Mesenchymal stem cell (in vitro differentiated cells and primary cell): ENCODE measurements at places on chromosomes 3 and 15.
A peak's percentile ranks its signal among the peaks of the same experiment; 100 is the strongest.

GRCh38 chr15:86139828-86140227 lies 60.2 kb downstream of the AGBL1 start:
- no peaks in the 10 kb centered on the region for H3K36me3 ChIP-seq
- H3K27me3 ChIP-seq, result no peaks in the 10 kb centered on the region
- no peaks in the 10 kb centered on the region for H3K4me1 ChIP-seq
- no peak overlapping the region for H3K4me3 ChIP-seq
- H3K27ac ChIP-seq, result no peak overlapping the region

- H3K4me3 ChIP-seq, result no peak overlapping the region
- DNase-seq, result peak; percentile 83
- H3K36me3 ChIP-seq, result no peaks in the 10 kb centered on the region
- H3K27me3 ChIP-seq, result no peaks in the 10 kb centered on the region
- H3K4me1 ChIP-seq, result peaks cover 2% of the 10 kb centered on the region
Measured at GRCh38 chr15:74950078-74950908, 6.3 kb downstream of the RPP25 start.

DNA sequence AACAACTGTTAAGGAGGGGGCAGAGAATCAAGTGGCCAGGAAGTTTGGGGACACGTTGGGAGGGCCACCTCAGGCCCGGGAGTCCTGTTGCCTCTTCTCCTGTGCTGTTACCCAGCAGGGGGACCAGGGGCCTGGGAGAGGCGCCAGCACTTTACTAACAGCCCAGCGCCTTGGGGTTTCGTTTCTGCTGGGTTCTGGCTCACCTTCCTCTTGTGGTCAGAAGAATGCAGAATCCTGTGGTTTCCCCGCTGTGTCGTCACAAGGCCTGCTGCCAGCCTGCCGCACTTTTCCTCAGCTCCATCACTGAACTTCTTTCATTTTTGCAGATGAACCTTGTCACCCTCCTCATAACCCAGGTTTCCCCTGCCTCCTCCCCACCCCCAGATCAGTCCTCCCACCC lies 67.7 kb downstream of the SLC30A4 start:
- peak; percentile 94 for DNase-seq
- no peaks in the 10 kb centered on the region for H3K36me3 ChIP-seq
- H3K27ac ChIP-seq, result peak overlapping the region; percentile 70
- no peak overlapping the region for H3K4me3 ChIP-seq

DNA sequence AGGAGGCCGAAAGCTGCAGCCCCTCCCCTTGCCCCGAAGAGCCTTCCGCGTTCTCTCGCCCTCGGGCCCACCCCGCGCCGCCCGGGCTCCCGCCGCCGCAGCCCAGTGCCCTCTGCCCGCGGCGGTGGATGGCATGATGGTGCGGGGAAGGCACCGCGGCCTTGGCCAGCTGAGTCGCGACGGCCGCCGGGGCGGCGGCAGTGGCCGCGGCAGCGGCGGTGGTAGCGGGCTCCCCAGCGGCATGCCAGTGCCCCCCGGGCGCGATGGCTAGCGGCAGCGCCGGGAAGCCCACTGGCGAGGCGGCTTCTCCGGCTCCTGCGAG lies 1.2 kb downstream of the TLNRD1 start:
- no peak overlapping the region for H3K27ac ChIP-seq
- peak overlapping the region; percentile 81 for H3K4me3 ChIP-seq
- H3K4me1 ChIP-seq, result peaks cover 18% of the 10 kb centered on the region
- H3K36me3 ChIP-seq, result peaks cover 23% of the 10 kb centered on the region
- no peaks in the 10 kb centered on the region for H3K27me3 ChIP-seq

GRCh38 chr3:169661361-169662131 lies 2.0 kb downstream of the MECOM start:
- peaks cover 94% of the 10 kb centered on the region for H3K27me3 ChIP-seq
- H3K36me3 ChIP-seq, result no peaks in the 10 kb centered on the region
- DNase-seq, result peak; percentile 26
- peaks cover 25% of the 10 kb centered on the region for H3K4me1 ChIP-seq
- peak overlapping the region; percentile 64 for H3K4me3 ChIP-seq

GRCh38 chr15:82894971-82895520 lies 57.5 kb downstream of the HOMER2 start:
- no peak overlapping the region for H3K4me3 ChIP-seq
- no peaks in the 10 kb centered on the region for H3K36me3 ChIP-seq
- peak; percentile 18 for DNase-seq
- H3K27me3 ChIP-seq, result peaks cover 3% of the 10 kb centered on the region

DNA sequence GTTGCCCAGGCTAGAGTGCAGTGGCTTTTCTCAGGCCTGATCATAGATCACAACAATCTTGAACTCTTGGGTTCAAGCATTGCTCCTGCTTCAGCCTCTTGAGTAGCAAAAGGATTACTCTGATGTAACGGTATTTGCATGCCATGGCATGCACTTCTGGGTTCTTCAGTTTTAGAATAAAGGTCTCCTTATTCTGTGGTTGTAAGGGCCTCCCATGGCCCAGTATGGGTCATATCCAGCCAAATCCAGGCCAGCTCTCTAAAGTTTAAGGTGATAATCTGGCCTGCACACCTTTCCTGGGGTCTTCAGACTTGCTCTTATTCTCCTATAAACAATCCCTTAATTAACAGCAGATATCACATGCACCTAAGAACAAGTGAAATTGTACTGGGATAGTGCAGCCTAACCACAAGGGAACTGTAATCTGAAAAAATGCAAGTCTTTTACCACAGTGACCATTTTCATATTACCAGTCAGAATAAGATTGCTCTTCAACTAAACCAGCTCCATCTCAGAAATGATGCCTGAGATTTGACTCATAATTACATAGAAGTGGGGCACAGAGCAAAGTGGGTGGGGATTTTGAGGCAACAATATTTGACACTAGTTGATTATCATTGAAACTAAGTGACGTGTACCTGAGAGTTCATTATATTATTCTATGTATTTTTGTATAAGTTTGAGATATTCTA lies 25.4 kb downstream of the COMMD2 start:
- H3K36me3 ChIP-seq, result no peaks in the 10 kb centered on the region
- no peak for DNase-seq
- H3K27ac ChIP-seq, result no peak overlapping the region

GRCh38 chr15:50350621-50351020 lies 4.4 kb downstream of the GABPB1 start:
- DNase-seq, result no peak
- H3K36me3 ChIP-seq, result no peaks in the 10 kb centered on the region
- no peak overlapping the region for H3K4me3 ChIP-seq
- H3K27me3 ChIP-seq, result no peaks in the 10 kb centered on the region
- peaks cover 5% of the 10 kb centered on the region for H3K4me1 ChIP-seq
- H3K27ac ChIP-seq, result no peak overlapping the region

DNA sequence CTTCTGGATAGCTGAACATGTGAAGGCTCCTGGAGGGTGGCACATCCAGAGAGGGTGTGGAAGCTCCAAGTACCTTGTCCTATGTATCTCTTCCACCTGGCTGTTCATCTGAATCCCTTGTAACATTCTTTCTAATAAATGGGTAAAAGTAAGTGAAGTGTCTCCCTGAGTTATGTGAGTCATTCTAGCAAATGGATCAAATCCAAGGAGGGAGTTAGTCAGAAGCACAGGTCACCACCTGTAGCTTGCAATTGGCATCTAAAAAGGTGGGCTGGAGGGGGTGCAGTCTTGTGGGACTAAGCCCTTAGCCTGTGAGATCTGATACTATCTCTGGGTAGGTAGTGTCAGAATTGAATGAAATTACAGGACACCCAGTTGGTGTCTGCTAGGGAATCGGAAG lies 71.0 kb downstream of the WWTR1 start:
- DNase-seq, result peak; percentile 48
- H3K27ac ChIP-seq, result no peak overlapping the region
- H3K4me1 ChIP-seq, result peaks cover 16% of the 10 kb centered on the region
- H3K36me3 ChIP-seq, result peaks cover 16% of the 10 kb centered on the region
- H3K27me3 ChIP-seq, result no peaks in the 10 kb centered on the region
- no peak overlapping the region for H3K4me3 ChIP-seq

DNA sequence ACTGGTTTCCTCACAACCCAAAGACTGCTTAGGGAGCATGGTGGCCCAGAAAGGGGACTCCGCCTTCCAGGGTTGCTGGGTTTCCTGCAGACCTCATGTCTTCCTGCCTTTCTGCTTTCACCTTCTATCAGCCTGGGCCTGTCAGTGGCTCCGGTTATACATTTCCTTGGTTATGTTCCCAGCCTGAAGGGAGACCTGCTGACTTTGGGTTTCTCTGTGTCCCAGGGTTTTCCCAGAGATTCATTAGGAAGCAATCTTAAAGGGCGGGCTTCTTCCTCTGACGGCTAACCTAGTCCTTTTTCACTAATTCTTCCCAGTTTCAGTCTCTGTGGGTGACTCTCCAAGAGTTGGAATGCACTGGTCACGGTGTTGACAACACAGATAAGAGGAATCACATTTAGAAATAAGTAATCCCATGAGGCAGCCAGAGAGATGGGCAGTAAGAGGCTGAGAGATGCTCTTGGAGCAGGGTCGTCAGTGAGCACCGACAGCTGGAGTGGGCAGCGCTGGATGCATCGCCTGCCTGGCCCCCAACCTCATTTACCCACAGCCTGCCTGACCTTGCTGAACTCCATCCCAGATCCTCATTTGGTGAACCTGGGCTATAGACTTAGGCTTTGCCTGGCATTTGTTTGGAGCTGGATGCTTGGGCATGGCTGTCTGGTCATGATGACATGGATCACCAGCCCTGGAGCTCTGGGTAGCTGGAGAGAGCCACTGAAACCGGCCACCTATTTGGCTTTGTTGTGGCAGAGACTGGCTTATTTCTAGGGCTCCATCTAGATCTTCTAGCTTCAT lies 10.0 kb upstream of the EHD4 start:
- H3K27ac ChIP-seq, result no peak overlapping the region
- DNase-seq, result no peak
- no peaks in the 10 kb centered on the region for H3K36me3 ChIP-seq

- H3K36me3 ChIP-seq, result peaks cover 41% of the 10 kb centered on the region
- no peak overlapping the region for H3K4me3 ChIP-seq
- H3K27ac ChIP-seq, result no peak overlapping the region
- H3K27me3 ChIP-seq, result no peaks in the 10 kb centered on the region
- no peak for DNase-seq
Measured at GRCh38 chr15:75397494-75397893, 29.1 kb upstream of the MAN2C1 start.

DNA sequence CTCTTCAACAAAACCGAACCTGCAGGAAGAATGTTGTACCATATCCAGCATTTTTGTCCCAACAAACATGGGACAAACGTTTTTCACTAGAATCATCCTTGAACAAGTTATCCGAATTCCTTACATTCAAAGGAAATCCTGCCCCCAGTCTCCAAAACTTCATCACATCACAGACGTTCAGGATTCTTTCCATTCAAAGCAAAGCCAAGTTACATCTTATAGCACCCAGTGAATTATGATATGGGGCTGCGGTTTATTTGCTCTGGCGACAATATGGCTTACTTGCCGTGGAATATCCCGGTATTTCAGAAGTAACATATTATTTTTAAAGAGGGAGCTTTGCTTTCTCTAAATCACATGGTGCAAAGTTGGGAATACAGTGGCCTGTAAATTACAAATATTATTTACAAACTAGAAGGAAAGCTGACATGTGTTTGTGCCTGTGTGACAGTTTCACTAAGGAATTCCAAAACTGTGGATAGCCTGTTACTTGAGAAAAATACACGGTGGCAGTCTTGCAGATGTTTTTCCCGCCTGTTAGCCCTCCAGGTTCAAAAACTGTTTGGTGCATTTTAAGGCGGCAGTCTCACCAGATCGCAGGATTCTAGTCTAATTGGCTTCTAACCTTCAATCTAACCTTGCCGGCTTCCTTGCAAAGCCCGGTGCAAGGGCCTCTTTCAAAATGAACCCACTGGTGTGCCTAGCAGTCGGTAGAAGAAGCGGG lies 736 bp upstream of the MBNL1 start:
- H3K27ac ChIP-seq, result peak overlapping the region; percentile 96
- no peaks in the 10 kb centered on the region for H3K27me3 ChIP-seq
- no peak for DNase-seq
- peaks cover 6% of the 10 kb centered on the region for H3K4me1 ChIP-seq

DNA sequence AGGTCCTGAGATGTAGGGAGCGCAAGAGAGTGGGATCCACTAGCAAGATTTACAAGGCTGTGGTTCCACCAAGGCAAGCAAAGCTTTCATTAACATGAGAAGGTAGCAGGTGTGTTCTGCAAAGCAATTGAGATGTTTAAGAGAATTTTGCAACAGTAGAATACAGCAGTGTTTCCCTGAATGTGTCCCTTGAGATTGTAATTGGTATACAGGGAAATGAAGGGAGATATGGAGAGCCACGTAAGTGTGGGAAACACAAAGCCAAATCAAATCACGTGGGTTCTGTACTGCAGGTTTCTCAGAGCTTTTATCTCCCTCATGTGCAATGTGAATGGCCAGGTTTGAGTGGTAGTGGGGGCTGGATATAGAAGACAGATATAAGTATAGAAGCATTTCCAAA lies 67.3 kb downstream of the ATG7 start:
- DNase-seq, result no peak
- H3K27me3 ChIP-seq, result no peaks in the 10 kb centered on the region
- H3K4me1 ChIP-seq, result no peaks in the 10 kb centered on the region
- no peak overlapping the region for H3K27ac ChIP-seq
- peaks cover 8% of the 10 kb centered on the region for H3K36me3 ChIP-seq

GRCh38 chr15:49881866-49882265 lies 237.2 kb downstream of the ATP8B4 start:
- no peaks in the 10 kb centered on the region for H3K36me3 ChIP-seq
- no peaks in the 10 kb centered on the region for H3K27me3 ChIP-seq
- H3K4me3 ChIP-seq, result no peak overlapping the region
- H3K27ac ChIP-seq, result no peak overlapping the region
- no peak for DNase-seq

GRCh38 chr3:7025581-7026300 lies 164.8 kb downstream of the GRM7 start:
- H3K36me3 ChIP-seq, result no peaks in the 10 kb centered on the region
- H3K4me3 ChIP-seq, result no peak overlapping the region
- H3K27ac ChIP-seq, result no peak overlapping the region
- H3K4me1 ChIP-seq, result no peaks in the 10 kb centered on the region
- no peak for DNase-seq

DNA sequence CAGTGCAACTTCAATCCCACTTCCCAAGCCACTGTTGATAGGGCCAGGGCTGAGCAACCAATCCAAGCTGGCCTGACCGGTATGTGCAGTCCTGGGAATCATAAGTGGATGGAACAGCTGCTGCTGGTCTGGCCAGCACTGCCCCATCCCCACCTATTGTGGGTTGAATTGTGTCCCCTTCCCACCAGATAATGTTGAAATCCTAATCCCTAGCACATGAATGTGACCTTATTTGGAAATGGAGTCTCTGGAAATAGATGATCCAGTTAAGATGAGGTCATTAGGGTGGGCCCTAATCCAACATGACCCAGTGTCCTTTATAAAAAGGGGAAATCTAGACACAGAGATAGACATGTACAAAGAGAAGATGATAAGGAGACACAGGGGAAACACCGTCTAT lies 13.7 kb upstream of the PDIA5 start:
- peaks cover 2% of the 10 kb centered on the region for H3K4me1 ChIP-seq
- H3K27me3 ChIP-seq, result no peaks in the 10 kb centered on the region
- no peaks in the 10 kb centered on the region for H3K36me3 ChIP-seq
- DNase-seq, result no peak

GRCh38 chr15:96020133-96020532 lies 310.4 kb upstream of the NR2F2 start:
- H3K4me1 ChIP-seq, result no peaks in the 10 kb centered on the region
- H3K4me3 ChIP-seq, result no peak overlapping the region
- DNase-seq, result no peak
- H3K27ac ChIP-seq, result no peak overlapping the region
- H3K36me3 ChIP-seq, result peaks cover 3% of the 10 kb centered on the region
- no peaks in the 10 kb centered on the region for H3K27me3 ChIP-seq

GRCh38 chr3:140902791-140903190 lies 38.8 kb upstream of the SLC25A36 start:
- peaks cover 6% of the 10 kb centered on the region for H3K27me3 ChIP-seq
- H3K27ac ChIP-seq, result no peak overlapping the region
- H3K36me3 ChIP-seq, result no peaks in the 10 kb centered on the region
- H3K4me3 ChIP-seq, result no peak overlapping the region
